DMS79 treated with DMSO at 0.1 percent for 48 hours (cell line): ENCODE measurements at places on chromosomes 1 and 21.
A peak's percentile ranks its signal among the peaks of the same experiment; 100 is the strongest.

GRCh38 chr21:42756580-42757250 is 103.3 kb downstream of the PDE9A start:
- no peak for DNase-seq

DNA sequence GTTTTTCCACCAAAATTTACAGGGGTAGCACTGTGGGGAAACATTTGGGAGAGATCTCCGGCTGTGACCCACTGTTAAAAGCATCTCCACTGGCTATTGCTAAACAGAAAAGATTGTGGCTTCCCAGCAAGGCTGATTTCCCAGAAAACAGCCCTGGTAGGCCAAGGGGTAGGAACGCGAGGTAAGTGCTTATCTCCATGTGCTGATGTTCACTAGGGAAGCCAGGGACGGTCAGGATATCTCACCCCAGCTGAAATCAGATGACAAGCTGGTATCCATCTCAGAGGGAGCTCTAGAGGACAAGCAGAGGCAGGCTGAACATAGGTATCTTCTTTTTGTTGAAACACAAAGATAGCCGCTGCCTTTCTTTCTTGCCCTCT is 63.6 kb downstream of the MIS18A start:
- no peak for DNase-seq

GRCh38 chr1:175129182-175129581 is 61.5 kb downstream of the TNN start:
- no peak for DNase-seq

DNA sequence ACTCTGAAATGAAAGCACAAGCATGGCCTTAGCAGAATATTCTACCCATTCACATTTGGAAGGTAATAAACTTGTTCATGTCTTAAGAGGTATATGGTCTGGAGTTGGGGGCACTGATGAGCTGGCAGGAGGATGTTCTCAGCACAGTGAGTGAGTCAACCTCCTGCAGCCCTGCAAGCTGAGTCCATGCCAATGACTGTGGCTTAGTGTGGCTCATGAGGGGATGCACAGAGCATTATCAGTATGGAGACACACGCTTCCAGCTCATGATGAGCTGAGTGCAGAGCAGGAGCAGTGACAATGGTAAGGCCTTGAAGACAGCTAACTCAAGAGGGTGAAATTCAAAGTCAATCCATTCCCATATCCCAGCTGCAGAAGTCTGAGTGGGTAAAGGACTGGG is 102.3 kb downstream of the TNFSF18 start:
- no peak for DNase-seq

DNA sequence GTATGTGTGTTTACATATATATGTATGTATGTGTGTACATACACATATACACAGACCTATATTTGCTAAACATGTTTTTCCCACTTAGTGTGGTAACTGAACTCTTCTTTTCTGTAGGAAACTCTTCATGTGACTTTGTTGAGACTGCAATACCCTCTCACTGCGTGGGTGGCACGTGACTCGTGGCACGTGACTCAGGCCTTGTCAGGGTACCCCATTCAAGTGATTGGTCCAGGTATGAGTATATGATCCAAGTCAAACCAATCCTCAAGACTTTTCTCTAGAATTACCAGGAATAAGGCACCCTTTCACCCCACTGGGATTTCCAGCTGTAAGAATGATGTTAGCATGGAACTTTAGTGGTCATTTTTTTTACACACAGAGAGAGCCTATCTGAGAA is 149.2 kb upstream of the KCNK2 start:
- DNase-seq: no peak

DNA sequence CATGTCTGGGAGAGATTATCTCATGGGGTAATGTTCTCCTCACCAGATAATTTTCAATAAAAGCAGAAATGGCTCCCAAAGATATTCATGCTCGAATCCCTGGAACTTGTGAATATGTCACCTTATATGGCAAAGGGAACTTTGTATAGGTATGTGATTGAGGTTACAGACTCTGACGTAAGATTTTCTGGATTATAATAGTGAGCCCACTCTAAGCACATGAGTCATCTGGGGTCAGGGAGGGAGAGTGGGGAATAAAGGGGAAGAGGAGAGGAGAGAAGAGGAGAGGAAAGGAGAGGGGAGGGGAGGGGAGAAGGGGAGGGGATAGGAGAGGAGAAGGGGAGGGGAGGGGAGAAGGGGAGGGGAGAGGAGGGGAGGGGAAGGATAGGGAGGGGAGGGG is 1193.9 kb downstream of the PLA2G4A start:
- no peak for DNase-seq

DNA sequence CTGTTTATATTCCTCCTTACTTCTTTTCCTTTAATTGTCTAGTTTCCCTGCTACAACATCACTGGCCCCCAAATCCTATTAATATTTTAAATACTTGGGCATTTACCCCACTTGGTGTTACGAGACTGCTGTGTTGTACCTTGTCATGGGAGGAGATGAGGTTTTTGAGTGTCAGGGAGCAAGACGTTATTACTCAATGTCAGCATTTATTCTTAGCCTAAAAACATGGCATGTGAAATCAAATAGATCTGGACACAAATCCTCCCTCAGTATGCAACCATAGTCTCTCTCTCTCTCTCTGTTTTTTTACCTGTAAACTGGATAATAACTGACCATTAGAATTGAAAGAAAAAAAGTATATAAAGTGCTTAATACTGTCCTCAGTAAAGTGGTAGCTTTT is 4.6 kb downstream of the LRRC8B start:
- DNase-seq: no peak

GRCh38 chr1:210294999-210295745 is 33.5 kb upstream of the HHAT start:
- DNase-seq: peak; percentile 73
